ENCODE measurements at places on chromosomes 16 and 17. TPM values are rescaled to one million over a fixed set of nuclear protein-coding genes. Genes with fewer than 3 reads are reported as not detected.

DPEP3 gene
- not detected for polyA plus RNA-seq

TBC1D3K gene
- not detected for polyA plus RNA-seq

FAM83G gene
- 12.8 TPM for polyA plus RNA-seq

GRCh38 chr16:19882646-19883045, 2.0 kb downstream of the GPRC5B start:
- DNase-seq: no peak

GRCh38 chr17:68908045-68908444, 47.1 kb downstream of the ABCA8 start:
- no peak for DNase-seq

DNA sequence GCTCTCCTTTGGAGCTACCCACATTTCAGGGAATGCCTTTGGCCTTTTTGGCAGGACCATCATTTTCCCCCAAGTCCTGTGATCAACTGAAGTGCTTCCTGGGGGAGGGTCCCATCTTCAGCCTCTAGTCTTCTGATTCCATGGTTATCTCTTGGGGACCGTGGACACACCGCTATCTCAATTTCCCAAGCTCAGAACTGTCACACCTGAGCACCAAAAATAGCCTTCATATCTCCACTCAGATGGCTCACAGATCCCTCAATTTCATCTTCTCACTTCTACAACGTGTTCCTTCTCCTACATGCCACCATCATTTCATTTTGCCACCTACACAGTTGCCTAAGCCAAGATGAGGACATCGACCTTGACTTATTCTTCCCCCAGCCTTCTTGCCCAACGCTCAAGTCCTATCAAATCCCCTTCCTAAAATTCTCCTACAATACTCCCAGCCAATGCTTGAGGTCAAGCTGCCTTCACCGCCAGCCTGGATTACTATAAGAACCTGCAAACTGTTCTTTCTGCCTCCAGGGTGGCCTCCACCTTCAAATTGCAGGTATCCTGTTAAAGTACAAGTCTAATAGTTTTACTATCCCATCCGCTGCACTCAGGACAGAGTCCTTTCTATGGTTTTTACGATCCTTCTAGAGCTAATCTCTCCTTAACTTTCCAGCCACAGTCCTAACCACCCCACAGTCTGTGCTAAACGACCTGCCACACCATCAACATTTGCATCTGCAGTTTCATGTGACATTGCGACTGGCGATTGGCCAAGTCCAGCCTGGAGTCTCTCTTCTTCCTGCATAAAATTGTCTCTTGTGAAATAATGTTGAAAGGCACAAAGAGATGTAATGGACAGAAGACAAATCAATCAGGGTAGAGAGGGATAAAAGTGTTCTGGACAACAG, 6.2 kb downstream of the ATP6V0D1 start:
- no peak for DNase-seq

DNA sequence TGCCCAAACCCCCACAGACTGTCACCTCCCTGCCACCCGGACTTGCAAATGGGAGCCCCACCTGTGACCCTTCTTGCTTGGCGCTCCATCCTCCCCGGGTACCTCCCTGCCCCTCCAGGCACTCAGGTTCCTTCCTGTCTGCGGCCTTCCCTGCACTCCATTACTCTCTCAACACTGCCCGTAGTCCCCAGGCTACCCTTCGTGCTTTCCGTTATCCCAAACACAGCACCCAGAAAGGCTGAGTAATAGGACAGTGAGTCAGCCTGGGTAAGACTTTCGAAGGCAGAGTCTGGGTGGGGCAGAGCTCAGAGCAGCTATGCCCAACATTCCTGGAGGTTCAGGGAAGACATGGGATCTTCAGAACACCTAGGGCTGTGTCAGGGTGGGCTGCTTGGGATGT, 16.6 kb upstream of the C16orf74 start:
- no peak for DNase-seq

RNF222 gene
- not detected for polyA plus RNA-seq

GRCh38 chr17:51152766-51153209, 571 bp upstream of the NME1 start:
- DNase-seq: no peak

- no peak for DNase-seq
Measured at GRCh38 chr17:66301367-66301863, 998 bp upstream of the PRKCA start.

DNA sequence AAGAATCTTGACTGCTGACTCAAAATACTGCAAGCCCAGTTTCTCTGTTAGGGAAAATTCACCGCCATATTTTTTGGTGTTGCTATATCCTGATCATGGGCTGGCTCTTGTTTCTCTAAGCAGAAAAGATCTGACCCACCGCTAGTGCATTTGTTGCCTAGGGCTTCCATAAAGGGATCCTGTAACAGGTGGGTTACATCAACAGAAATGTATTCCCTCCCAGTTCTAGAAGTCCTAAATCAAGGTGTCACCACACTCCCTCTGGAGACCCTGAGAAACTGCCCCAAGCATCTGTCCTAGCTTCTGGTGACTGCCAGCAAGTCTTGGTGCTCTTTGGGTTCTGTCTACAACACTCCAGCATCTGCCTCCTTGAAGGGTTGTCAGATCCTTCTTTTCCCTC, 99.7 kb downstream of the MAF start:
- DNase-seq: no peak

GRCh38 chr17:40671282-40671681, 6.3 kb upstream of the KRT222 start:
- DNase-seq: no peak

DNA sequence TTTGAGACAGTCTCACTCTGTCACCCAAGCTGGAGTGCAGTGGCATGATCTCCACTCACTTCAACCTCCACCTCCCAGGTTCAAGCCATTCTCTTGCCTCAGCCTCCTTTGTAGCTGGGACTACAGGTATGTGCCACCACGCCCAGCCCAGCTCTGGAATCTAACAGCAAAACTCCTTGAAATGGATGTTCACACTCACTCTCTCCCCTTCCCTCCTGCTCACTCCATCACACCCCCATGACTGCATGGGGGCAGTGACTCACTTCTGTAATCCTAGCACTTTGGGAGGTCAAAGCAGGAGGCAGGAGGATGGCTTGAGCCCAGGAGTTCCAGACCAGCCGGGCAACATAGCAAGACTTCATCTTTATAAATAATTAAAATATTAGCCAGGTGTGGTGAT, 11.1 kb upstream of the TFAP4 start:
- no peak for DNase-seq

GRCh38 chr16:55899857-55900256, 24.7 kb upstream of the CES5A start:
- no peak for DNase-seq

- DNase-seq: no peak
Measured at GRCh38 chr17:19304209-19304608, 58.3 kb downstream of the B9D1 start.

All from heart left ventricle (tissue), 16 donors.